ENCODE measurements at places on chromosomes 11 and 22.

- no peak for DNase-seq
These were observed 23.4 kb downstream of the ADAMTS15 start for GRCh38 chr11:130471731-130472433.

- DNase-seq: no peak
These were observed 21.0 kb downstream of the PPIL2 start for GRCh38 chr22:21686634-21687393.

GRCh38 chr11:118838905-118839553 lies 44.7 kb upstream of the CXCR5 start:
- no peak for DNase-seq

- DNase-seq: no peak
These were observed 112.4 kb downstream of the KCNC1 start for GRCh38 chr11:17846852-17847453.

DNA sequence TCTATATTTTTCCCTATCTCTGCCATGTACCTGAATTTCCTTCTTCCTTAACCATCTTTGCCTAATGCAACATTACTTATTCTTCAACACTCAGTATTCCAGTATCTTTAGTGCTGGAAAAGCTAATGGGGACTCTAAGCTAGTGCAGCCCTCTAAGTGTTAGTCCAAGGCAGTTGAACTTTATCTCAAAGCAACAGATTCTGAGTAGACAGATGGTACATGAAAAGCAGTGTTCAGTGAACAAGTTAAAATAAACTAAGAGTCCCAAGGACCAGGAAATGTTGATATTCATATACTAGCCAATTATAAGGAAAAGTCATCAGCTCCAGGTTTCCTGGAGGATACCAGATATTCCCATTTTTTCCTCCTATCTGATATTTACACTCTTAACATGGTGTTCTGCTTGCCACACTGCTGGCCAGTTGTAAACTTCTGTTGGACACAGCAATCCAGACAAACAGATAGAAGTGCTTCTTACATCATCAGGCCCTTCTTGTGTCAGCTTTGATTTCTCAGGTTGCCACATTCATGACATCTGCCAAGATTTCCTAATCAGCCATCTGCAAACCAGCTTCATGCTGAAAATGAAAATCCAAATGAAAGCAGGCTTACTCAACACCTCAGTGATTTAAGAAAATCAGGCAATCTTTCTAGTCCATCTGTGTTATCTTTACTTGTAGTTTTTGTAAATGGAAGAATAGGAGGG lies 255.9 kb upstream of the POU2AF2 start:
- DNase-seq: no peak

GRCh38 chr11:76772100-76772782 lies 10.9 kb upstream of the TSKU start:
- DNase-seq: no peak

DNA sequence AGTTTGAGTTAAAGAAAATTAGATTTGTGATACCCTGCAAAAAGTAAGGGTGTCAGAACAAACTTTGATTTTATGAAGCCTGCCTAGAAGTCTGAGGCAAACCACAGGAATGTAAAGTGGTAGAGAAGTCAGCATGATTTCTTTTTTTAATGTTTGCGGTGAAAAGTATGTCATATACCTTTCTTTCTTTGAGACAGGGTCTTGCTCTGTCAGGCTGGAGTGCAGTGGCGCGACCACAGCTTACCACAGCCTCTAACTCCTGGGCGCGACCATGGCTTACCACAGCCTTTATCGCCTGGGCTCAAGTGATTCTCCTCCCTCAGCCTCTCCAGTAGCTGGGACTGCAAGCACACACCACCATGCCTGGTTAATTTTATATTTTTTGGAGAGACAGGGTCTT lies 4.7 kb downstream of the API5 start:
- DNase-seq: no peak

DNA sequence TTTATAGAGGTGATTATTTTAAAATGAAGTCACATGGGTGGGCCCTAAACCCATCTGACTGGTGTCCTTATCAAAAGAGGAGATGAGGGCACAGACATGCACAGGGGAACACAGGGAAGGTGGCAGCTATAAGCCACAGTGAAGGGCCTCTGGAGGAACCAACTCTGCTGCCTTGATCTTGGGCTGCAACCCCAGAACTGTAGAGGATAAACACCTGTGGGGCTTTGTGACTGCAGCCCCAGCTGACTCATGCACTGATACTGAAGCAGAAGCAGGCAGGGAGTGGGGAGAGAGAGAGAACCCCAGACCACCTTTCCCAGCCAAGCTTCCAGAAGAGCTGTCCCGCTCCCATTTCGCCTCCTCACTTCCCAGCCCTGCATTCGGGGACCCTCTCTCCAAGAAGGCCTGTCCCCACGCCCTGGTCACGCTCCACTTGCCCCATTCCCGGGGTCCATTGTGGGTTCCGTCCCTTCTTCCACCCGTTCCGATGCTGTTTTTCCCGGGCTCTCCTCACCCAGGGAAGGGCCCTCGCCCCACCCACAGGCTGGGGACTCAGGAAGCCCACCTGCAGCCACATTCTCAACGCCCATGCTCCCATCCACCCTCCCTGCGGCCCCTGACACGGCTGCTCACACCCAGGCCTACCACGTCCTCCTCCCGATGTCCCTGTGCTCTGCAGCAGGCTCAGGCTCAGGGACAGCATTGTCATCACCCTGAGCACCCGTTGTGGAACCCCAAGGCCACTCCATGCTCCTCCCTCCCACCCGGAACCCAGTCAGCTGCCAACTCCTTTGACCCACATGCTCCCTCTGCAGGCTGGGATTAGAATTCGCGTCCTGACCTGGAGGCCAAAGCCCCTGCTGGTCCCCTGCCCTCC lies 90.8 kb upstream of the SHANK2 start:
- no peak for DNase-seq

- no peak for DNase-seq
These were observed 32.4 kb upstream of the CD44 start for GRCh38 chr11:35106595-35106994.

GRCh38 chr11:1193326-1194230 lies 29.3 kb upstream of the MUC5B start:
- DNase-seq: no peak

DNA sequence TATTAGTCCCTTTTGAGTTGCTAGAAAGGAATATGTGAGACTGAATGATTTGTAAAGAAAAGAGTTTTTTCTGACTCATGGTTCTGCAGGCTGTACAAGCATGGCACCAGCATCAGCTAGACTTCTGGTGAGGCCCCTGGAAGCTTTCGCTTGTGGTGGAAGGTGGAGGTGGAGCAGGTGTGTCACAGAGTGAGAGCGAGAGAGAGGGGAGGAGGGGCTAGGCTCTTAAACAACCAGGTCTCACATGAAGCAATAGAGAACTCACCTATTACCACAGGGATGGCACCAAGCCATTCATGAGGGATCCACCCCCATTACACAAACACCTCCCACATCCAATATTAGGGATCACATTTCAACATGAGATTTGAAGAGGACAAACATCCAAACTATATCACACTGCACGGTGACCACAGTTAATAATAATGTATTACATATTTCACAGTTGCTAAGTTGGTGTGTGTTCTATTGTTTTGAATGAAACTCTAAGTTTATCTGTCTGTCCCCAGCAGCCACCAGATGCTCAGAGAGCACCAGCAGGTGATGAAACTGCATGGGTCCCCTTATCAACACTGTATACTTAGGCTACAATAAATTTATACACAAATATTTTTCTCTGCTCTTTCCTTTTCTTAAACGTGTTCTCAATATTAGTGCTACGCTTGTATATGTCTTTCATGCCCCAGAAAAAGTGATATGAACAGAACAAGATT lies 14.1 kb downstream of the ZFP91 start:
- no peak for DNase-seq

GRCh38 chr11:18701614-18702216 lies 3.1 kb downstream of the TMEM86A start:
- no peak for DNase-seq

- no peak for DNase-seq
These were observed 15.6 kb downstream of the PISD start for GRCh38 chr22:31646186-31647019.

- no peak for DNase-seq
These were observed 76.0 kb downstream of the MRTFA start for GRCh38 chr22:40560551-40560950.

- no peak for DNase-seq
These were observed 28.7 kb downstream of the SNU13 start for GRCh38 chr22:41659941-41660340.

DNA sequence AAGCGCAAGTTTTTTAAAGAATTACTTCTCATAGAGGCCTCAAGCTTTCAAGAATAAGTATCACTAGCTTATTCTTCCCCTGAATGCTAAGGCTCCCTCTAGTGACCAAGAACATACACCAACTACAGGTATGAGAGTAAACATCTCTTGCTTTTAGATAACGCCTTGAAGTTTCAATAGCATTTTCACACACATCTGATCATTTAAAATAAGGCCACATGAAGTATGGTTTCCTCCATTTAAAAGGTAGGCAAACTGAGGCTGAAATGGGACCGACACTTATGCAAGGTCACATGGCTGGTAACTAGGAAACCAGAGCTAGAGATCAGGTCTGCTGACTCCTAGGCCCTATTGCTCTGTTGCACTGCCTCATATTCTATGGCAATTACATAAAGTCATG lies 66.5 kb downstream of the CCDC34 start:
- DNase-seq: no peak
